ENCODE measurements at places on chromosomes 7 and 10. TPM values are rescaled to one million over a fixed set of nuclear protein-coding genes. Genes with fewer than 3 reads are reported as not detected.

GRCh38 chr7:130369110-130369711 is 11.1 kb upstream of the CPA1 start:
- DNase-seq, result no peak

GRCh38 chr7:91443862-91444261 is 179.6 kb downstream of the FZD1 start:
- DNase-seq, result no peak

- no peak for DNase-seq
Observed at GRCh38 chr7:50405221-50405620, 44.9 kb downstream of the FIGNL1 start.

- peak; percentile 82 for DNase-seq
Observed at GRCh38 chr10:80477813-80478212, 23.7 kb downstream of the TSPAN14 start.

GRCh38 chr10:132806110-132806509 is 20.2 kb upstream of the NKX6-2 start:
- no peak for DNase-seq

- no peak for DNase-seq
Observed at GRCh38 chr7:22885797-22886261, 63.2 kb upstream of the TOMM7 start.

GRCh38 chr7:156324201-156324600 is 316.4 kb upstream of the RNF32 start:
- no peak for DNase-seq

GRCh38 chr7:11413901-11414300 is 418.1 kb downstream of the THSD7A start:
- no peak for DNase-seq

DNA sequence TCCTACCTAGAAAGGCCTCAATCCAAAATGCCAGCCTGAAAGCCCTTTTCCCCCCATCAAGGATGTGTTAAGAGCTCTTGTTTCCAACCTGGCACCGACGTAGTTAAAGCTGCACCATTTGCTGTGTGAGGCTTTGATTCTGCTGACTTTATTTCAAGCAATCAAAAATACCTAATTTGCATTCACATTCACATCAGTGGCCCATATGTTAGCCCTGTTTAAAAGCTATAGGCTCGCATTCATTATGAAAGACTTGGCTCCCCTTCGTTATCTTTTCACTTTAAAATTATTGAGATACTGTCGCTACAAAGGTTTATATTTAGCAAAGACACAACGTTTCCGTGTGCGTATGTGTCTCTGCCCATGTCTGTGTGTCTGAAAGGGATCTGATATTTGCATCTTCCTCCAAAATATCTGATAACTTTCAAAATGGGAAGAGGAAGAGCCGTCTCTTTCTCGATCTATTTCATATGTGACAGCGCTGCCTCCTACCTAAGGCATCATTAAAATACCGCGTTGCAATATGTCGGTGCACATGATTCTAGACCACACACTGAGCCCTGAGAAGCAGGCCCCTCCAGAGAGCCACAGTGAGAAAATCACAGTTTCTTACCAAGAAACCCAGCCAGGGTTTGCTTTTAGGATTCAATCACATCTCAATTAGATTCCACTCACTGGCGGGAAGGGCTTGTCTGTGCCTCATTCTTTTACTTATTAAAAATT is 57.1 kb upstream of the ITPRID1 start:
- no peak for DNase-seq

DNA sequence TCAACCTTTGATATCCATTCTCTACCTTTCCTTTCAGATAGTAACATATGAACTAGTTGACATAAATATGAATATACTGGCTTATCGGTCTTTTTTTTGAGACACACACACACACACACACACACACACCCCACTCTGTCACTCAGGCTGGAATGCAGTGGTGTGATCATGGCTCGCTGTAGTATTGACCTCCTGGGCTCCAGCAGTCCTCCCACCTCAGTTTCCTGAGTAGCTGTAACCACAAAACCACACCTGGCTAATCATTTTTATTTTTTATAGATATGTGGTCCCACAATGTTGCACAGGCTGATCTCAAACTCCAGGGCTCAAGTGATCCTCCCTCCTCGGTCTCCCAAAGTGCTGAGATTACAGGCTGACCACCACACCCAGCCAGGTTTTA is 14.2 kb upstream of the NT5C3A start:
- no peak for DNase-seq

Gene TEX36
- total RNA-seq, result not detected

Gene FGL2
- not detected for total RNA-seq

Gene TAF5
- 11.3 TPM for total RNA-seq

Gene TUBB8
- total RNA-seq, result 0.29 TPM

Gene OR6V1
- total RNA-seq, result not detected
